Osteoblast (primary cell): ENCODE measurements at places on chromosomes 3 and 15. TPM values are rescaled to one million over a fixed set of nuclear protein-coding genes. Genes with fewer than 3 reads are reported as not detected.

The GABRR3 gene
- total RNA-seq = not detected in 2 replicates

- no peak overlapping the region for H3K27ac ChIP-seq
- no peak for DNase-seq
- no peaks in the 10 kb centered on the region for H3K36me3 ChIP-seq
These were observed 202.3 kb downstream of the CADPS start for GRCh38 chr3:62672988-62673313.

DNA sequence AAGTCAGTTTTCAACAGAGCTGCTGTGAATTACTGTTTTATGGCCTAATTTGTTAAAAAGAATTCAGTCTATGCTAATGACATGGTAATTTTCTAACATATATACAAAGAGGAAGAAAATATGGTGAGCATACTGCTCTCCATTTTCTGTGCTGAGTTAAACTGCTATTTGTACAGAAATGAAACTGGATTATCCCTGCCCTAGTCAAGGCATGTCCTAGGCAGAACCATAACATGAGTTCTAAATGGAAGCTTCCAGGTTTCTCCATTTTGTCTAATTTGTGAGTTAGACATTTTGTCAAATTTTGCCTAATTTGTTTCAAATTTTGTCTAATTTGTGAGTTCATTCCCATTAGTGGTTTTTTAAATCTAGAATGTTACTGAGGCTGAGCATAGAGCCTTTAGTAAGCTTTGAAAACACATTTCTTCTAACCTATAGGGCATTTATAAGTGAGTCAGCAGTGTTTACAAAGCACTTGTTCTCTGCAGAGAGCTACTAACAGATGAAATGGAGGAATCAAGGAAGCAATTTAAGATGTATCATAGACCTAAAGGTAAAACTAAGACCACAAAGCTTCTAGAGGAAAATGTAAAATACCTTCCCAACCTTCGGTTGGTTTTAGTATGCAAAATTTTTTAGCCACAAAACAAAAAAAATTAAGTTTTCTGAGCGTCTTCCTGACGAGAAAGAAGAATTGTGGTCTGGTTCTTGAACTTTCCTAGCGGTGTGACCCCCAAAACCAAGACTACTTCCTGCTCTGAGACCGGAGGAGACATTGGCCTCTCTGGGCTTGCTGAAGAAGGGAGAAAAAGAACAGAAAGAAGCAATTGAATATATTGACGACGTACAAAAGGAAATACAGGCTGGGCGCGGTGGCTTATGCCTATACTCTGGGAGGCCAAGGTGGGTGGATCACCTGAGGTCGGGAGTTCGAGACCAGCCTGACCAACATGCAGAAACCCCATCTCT lies 9.8 kb downstream of the P2RY14 start:
- H3K4me1 ChIP-seq = no peaks in the 10 kb centered on the region
- H3K36me3 ChIP-seq = no peaks in the 10 kb centered on the region
- H3K27ac ChIP-seq = no peak overlapping the region
- DNase-seq = peak; percentile 66
- no peak overlapping the region for H3K4me3 ChIP-seq

The TBCCD1 gene
- 15.6 and 20.0 TPM in 2 replicates for total RNA-seq

The CP gene
- total RNA-seq = 0.88 and 1.4 TPM in 2 replicates

GRCh38 chr15:37034835-37035748 lies 65.3 kb downstream of the MEIS2 start:
- peaks cover 3% of the 10 kb centered on the region for H3K36me3 ChIP-seq
- H3K27ac ChIP-seq = no peak overlapping the region
- no peak for DNase-seq

- DNase-seq = no peak
- no peaks in the 10 kb centered on the region for H3K4me1 ChIP-seq
- no peak overlapping the region for H3K27ac ChIP-seq
- peaks cover 8% of the 10 kb centered on the region for H3K27me3 ChIP-seq
These were observed 42.0 kb downstream of the CD86 start for GRCh38 chr3:122097141-122097540.

- no peaks in the 10 kb centered on the region for H3K27me3 ChIP-seq
- H3K4me1 ChIP-seq = no peaks in the 10 kb centered on the region
- H3K4me3 ChIP-seq = no peak overlapping the region
- H3K27ac ChIP-seq = no peak overlapping the region
- no peaks in the 10 kb centered on the region for H3K36me3 ChIP-seq
- DNase-seq = no peak
These were observed 10.0 kb upstream of the FILIP1L start for GRCh38 chr3:100124201-100124761.

GRCh38 chr15:84817466-84818081 lies 418 bp downstream of the ALPK3 start:
- H3K36me3 ChIP-seq = no peaks in the 10 kb centered on the region
- H3K27me3 ChIP-seq = no peaks in the 10 kb centered on the region
- H3K4me3 ChIP-seq = no peak overlapping the region
